HEK293T (cell line): ENCODE measurements at places on chromosomes 2 and 18.

GRCh38 chr2:111117598-111118480 lies 2.9 kb upstream of the BCL2L11 start:
- DNase-seq, result no peak

- DNase-seq, result no peak
Observed at GRCh38 chr2:80706951-80707350, 402.4 kb upstream of the LRRTM1 start.

DNA sequence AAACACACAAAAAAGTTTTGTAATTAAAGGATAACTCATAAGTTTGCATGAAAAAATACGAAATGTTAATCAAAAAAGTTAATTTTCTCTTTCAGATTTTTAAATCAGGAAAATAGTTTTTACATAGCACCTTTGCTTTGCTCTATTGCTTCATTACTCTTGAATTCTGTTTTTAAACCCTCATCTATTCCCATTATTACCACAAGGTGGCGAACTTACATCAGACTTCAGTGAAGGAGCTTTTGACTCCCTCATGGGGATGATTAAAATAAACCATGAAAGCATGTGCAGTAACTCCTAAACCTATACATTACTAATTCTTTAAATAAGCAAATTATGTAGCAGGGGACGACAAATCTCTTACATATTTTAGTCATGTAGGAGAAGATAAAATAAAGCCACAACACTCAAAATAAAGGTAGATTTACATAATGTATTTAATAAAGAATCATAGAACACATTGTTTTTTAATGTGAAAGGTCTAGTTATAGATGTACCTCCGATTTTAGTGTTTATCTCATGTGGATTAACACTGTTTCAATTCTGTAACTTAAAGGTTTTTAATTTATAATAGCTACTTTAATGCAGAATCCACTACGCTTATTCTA lies 105.2 kb downstream of the NETO1 start:
- peak; percentile 8 for DNase-seq

DNA sequence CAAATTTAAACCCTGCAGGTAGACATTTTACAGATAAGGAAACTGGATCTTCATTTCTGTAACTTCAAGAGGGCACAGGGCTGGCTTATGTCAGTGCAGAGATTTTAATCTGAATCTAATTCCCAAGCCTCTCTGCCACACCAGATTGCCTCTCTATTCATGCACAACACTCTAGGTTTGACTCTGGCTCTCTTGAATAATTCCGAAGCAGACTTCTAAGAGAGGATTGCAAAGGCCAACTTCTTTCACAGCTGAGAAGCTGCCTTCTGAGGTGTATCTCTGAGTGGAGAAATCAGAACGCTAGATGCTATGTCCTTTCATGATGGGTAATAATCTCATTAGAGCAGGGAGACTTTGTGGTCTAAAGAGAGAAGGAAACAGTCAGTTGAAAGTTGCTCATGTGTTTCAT lies 20.1 kb upstream of the MGAT5 start:
- DNase-seq, result no peak

DNA sequence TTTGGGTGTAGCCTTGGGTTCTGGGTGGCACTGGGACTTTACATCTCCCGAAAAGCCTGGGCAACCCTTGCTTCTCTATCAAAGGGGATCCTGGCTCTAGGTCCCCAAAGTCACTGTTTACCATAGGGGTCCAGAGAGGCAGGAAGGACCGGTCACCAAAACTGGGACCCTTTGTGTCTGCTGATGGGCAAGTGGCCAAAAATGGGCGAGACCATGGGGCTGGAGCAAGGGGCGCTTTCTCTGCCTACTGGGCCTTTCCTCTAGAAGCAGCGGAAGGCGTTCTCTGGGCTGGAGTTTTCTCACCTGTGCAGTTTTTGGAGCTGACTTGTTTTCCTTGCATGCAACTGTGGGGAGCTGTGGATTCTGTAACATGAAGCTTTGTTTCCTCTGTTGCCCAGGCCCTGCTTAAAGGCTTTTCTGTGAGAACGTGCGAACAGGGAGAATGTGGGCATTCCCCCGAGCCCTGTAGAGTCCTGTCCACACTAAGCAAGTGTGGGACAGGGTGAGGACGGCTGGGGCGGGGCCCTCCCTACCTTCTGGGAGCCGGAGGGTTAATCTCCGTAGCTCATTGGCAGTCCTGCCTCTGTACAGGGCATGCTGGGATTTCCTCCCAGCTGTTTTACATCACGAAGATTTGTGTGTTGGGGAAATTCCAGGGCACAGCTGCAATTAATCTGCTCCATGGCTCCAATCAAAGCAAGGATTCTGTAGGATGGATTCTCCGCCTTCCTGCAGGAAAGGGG lies 50.2 kb downstream of the TGOLN2 start:
- DNase-seq, result no peak

DNA sequence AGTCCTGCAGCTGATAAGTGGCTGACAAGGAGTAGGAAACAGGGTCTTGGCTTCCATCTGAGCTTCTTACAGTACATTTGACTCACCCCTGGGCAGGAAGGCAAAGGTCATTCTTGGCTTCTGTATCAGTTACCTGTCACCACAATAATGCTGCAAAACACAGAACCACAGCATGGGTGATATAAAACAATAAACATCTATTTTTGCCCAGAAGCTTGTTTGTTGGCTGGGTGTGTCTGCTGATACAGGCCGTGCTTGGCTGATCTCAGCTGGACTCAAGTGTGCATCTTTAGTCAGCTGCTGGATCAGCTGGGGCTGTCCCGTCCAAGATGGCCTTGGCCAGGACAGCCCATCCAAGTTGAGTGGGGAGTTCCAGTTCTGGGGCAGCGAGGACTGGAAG lies 34.7 kb downstream of the ONECUT2 start:
- DNase-seq, result no peak

- no peak for DNase-seq
Observed at GRCh38 chr2:147110317-147110716, 734.5 kb upstream of the ACVR2A start.

GRCh38 chr18:70041459-70042050 lies 93.9 kb upstream of the CD226 start:
- DNase-seq, result no peak

DNA sequence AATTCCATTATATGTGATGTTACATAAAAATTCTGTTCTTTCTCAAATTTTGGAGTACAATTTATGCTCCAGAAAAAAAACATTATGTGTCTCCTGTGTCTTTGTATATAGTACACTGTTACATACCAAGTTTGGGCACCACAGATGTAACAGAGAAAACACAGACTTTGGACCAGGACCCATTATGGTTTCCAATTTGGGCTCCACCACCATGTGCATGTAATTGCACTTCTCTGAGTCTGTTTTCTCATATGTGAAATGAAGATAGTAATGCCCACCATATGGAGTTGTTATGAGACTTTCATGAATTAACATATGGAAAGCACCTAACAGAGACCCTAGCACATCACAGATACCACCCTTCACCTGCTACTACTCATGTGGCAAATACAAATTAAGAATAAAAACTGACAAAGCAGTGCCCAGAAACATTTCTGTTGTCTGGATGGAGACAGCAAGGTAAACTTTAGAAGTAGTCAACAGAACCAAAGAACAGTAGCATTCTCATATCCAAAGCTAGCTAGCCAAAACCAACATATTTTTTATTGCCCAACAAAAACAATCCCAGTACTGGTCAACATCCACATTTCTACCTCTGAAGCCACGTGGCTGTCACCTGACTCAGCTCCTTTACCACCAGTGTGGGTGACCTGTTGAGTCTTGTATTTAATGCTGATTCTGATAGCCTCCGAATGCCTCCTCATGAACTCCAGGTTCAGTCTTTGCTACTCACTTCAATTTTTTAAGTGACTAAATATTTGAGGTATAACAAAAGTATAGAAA lies 42.9 kb downstream of the ANTXR1 start:
- no peak for DNase-seq

DNA sequence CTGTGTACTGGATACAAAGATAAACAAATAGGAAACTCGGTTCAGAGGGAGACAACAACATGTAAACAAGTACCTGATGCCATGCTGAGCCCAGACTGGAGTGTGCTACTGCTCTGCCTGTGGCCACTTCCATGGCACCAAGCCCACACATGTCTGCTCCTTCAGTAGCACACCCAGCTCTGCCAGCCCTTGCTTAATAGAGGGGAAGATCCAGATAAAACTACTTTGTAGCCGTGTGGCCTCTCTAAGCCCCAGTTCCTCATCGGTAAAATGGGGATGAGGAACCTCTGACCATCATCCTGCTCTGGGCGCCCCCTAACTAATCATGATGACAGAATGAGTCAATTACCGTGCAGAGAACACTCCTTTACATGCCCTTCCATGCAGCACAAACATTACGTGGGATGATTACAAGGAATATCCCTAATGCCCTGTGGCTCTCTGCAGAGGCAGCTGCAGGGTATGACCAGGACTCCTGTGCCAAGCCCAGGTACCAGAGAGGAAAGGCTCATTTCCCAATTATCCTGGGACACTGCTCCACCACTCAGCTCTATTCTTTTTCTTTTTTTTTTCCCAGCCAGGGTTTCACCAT lies 34.9 kb downstream of the DNMT3A start:
- no peak for DNase-seq

DNA sequence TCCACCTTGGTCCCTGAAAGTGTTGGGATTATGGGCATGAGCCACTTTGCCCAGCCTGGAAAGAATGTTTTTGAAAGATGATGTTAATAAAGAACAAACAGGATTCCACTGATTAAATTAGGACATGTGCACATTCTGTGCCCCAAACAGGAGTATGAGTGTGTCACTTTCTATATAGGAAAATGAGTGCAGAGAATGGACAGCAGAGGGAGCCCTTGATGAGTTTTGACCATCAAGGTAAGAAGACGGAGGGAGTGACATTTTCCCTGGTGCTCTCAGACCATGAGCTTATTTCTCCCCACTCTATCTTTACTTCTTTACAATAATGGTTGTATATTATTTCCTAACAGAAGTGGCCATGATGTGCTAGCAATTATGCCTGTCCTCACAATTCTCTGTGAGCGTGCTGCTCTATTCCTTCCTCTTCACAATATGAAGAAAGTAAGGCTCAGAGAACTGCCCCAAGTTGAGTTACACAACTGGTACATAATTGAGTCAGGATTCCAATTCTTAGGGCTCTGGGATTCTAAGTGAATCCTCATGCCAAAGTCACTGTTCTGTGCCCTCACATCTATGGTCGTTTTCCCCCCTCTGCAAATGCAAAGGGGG lies 20.6 kb downstream of the RPL37A start:
- DNase-seq, result peak; percentile 65

DNA sequence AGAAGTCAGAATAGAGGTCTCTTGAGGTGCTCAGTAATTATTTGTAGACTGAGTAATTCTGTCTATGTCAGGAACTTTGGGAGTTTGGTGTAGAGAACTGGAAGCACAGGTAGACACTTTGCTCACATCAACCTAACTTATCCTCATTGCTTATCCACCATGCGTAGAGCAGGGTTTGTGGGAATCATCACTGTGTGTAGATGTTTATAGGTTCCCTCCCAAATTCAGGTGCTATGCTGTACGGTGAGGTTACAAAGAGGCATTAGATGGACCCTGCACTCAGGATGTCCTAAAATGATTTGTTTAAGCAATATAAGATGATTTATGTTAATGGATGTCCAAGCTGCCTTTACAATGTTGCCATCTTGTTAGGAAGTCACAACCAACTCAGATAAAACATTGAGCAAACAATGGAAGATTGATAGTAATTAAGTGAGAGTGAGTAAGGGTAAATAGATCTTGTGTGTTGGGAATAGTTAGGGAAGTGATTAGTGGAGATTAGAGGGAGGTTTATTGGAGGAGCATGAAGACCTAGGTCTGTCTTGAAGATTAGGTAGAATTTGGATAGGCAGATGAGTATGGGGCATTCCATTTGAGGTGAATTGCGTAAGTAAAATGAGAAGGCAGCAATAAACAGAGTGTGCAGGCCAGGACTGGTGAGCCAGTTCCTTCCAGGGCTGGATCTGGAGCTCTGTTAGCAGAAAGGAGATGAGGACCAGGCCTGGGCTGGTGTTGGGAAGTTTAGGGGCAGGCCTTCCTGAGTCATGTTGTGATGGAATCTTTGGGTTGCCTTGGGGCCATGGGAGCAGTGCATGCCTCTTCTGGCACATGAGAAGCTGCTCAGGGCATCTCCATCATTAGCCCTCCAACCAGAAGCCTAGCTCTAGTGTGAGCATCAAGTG lies 12.1 kb downstream of the EPAS1 start:
- no peak for DNase-seq

GRCh38 chr18:41693008-41693407 lies 262.0 kb upstream of the PIK3C3 start:
- no peak for DNase-seq

DNA sequence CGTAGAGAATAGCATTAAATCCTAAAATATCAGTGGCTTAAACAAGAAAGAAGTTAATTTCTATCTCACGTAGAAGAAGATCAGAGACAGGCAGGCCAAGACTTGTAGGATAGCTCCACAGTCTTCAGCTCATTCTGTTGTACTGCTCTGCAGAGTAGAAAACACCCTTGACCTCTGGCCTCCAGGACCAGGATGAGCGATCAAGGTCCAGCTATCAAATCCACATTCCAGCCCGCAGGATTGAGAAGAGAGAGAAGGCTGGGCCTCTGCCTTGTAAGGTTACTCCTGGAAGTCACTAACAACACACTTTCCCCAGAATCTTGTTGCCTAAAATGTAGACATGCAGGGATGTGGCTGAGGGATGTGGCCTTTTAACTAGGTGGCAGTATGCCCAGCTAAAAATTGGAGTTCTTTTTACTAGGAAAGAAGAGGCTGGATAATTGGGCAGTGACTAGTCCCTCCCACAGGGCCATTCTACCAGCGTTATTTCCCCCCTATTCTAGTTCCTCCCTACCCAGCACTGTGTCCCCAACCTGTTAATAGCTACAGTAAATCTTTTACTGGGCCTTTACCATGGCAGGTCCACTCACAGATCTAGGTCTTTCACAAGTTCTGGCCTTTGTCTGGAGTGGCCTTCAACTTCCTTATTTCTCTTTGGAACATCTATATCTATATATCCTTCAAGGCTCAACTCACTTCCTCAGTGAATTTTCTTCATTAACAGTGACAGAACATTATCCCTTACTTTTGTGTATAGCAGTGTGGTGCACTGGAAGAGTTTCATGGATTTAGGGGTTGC lies 165.0 kb downstream of the DIS3L2 start:
- no peak for DNase-seq

GRCh38 chr2:3127710-3128109 lies 249.9 kb downstream of the EIPR1 start:
- no peak for DNase-seq

- no peak for DNase-seq
Observed at GRCh38 chr18:26738706-26739105, 126.8 kb downstream of the AQP4 start.

GRCh38 chr2:173652767-173653431 lies 298.2 kb downstream of the CDCA7 start:
- peak; percentile 36 for DNase-seq
